ENCODE measurements at places on chromosomes 7 and 10.

DNA sequence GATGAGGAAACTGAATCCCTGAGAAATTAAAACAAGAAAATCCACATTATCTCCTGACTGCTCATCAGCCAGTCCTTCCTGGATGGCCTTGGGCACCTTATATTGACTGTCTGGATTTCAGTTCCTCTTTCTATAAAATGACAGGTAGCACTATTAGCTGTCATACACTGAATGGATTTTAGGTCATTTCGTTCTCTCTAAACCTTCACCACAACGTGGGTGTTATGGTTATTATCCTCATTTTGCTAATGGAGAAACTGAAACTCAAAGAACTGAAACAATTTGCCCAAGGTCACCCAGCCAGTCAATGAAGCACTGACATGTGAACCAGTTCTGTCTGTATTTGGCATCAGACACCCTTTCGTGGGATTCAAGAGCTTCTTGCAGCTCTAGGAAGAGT is 193.8 kb downstream of the CYP26A1 start:
- DNase-seq, result no peak

DNA sequence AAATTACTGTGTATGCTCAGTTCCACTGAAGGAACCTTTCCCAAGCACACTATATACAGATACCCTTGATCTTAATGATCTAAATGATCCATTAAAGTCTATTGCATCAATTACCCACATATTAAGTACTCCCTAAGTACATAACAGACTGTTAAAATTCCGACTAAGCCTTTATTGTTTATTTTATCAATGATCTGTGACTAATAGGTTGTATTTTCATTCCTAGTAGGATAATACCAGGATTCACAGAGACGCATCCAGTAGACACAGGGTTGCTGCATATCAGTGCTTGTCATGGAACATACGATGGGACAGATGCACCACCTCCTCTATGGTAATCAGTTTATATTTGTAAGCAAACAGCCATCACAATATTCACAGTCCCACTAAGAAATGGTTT is 159.6 kb upstream of the SLC26A5 start:
- no peak for DNase-seq

GRCh38 chr7:114026486-114027089 is 107.8 kb upstream of the PPP1R3A start:
- DNase-seq, result peak; percentile 58

DNA sequence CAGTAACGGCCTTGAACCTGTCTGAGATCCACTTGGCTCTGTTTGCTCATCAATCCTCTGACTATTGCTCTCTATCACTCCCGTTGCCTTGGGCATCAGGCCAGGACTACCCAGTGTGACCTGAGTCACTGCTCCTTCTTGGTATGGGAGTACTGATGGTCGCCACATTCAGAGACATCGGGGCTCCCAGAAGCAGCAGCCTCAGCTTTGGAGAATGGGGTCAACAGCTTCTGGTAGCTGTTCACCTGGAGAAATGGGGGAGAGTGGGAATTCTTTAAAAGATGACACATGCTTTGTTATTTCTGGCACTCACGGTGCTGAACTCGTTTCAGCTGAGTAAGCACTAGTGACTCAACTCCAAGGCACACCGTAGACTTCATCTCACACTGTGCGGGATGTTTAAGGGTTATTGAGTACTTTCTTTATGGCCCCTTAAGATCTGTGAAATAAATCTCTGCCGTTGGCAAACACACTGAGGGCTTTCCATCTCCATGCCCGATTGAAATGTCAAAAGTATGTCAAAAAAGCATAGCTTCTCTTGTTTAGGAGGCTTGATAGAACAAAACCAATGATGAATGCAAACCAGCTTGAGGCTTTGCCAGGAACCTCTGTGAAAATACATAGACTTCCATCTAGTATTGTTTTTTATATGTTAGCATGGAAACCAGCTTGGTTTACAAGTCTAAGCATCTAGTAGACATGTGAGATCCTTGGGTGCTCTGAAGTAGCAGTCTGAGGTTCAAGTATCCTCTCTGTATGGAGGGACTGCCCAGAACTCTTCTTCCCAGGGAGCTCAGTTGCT is 333.1 kb downstream of the CXCL12 start:
- peak; percentile 37 for DNase-seq

DNA sequence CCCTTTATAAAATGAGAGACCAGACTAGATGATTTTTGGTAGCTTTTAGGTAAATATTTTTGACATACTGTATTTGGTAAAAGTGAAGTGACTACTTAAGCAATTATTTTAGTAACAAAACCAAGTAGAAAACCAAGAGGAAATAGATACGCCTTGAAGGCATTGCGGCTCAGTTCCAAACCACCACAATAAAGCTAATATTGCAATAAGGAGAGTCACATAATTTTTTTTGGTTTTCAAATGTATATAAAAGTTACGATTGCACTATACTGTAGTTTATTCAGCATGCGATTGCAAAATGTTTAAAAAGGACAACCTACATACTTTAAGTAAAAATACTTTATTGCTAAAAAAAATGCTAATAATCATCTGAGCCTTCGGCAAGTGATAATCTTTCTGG is 581.7 kb upstream of the POT1 start:
- DNase-seq, result peak; percentile 36

DNA sequence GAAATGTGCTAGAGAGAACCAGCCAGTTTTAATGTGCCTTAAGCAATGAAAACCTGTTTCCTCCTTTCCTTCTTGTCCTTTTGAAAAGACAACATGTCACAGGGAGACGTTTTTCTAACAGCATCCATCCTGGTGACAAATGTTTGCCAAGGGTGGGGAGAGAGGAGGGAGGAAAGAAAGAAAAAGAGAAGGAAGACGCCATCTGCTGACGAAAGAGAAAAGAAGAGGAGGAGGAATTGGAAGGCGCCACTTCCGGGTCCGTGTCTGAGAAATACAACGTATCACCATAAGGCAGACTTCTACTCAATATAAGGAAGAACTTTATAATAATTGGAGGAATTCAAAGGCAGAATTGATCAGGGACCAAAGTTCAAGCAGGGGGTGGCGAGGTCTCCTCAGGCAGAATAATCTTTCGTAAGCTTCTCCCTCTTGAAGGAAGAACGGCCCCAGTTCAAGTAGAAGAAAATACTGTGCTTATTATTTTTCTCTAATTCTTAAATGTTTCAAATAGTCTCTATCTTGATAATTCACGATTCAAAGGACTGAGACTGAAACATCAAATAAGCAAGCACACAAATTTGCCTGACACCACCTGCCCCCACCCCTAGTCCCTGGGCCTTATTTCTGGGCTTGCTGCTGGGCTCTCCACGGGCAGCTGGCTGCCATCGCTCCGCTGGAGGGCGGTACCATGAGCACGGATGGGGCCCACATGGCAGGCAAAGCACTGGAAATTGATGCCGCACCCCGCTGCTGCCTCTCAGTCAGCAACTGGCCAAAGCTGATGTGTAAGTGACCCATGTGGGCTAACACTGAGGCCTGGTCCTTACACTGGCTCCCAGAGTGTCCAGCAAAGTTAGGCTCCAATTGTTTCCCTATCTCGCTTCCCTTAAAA is 273.7 kb upstream of the KLF14 start:
- peak; percentile 81 for DNase-seq
